AG09319 (cell line): ENCODE measurements at places on chromosomes 6 and 20.

DNA sequence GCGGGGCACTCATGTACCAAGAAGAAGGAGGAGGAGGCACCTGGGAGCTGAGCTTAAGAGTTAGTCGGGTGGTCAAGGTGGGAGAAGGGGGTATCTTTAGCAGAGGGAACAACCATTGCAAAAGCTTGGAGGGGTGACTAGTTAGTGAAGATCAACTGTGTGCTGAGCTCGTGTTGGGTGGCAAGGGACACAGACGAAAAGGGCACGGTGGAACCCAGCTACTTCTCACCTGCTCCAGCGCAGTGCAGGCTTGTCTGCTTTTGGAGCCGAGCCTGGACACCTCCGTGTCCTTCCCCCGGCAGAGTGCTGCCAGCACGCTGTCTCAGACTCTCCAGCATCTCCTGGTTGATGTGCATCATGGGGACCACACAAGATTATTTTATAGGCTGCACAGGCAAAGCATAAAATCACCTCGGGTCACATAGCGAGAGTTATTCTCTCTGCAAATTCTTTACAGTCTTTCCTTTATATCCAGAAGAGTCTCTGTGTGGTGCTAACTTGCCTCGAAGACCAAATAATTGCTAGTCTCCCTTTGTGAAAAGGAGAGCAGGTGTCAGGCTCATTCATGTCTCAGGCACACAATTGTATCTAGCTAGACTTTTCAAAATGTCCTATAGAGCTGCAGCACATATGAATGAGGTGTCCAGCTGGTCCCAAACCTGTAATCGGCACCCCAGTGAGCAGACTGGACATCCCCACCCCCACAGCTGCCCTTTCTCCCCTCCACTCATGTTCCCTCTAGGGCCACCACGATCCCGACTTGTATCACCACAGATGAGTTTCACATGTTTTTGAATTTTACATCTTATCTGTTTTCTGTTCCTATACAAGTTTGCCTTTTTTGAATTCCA is 123.4 kb downstream of the CEBPB start:
- no peak for DNase-seq

GRCh38 chr6:105226598-105227294 is 46.9 kb upstream of the POPDC3 start:
- DNase-seq, result no peak

- no peak for DNase-seq
These were observed 77.2 kb downstream of the DNAH8 start for GRCh38 chr6:38792356-38792755.

DNA sequence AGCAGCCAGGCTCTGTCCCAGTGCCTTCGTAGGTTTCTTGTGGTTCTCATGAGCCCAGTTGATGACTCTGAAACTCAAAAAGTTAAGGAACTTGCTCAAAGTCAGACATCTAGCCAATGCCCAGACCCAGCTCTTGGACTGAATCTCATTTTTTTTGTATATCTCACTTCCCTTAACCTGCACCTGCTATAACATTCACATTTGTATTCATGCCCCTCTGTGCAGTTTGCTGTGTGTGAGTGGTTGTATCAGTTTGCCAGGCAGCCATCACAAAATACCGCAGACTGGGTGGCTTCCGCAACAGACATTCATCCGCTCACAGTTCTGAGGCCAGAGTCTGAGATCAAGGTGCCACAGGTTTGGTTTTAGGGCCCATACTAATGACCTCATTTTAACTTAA is 49.9 kb downstream of the IPCEF1 start:
- no peak for DNase-seq

- no peak for DNase-seq
These were observed 33.1 kb upstream of the FAM135A start for GRCh38 chr6:70380252-70380651.
